Activated CD4-positive, CD25-positive, alpha-beta regulatory T cell treated with anti-CD3 and anti-CD28 coated beads, Interleukin-2, amount 50 U/mL, for 16 hours (primary cell): ENCODE measurements at places on chromosomes 4 and X.

DNA sequence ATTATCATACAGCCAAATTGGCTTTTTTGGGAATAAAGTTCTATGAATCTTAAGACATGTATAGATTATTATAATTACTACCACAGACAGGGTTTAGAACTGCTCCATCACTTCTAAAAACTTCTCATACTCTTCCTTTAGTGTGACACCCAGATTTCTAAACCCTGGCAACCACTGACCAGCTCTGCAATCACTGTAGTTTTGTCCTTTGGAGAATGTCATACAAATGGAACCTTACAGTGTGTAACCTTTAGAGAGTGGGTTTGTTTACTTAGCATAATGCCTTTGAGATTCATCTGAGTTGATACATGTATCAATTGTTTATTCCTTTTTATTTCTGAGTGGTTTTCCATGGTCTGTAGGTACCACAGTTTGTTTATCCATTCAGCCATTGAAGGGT, 95.0 kb downstream of the TMEM164 start:
- DNase-seq: no peak

- no peak for DNase-seq
These were observed 22.4 kb upstream of the MAGEA8 start for GRCh38 chrX:149858592-149858991.

DNA sequence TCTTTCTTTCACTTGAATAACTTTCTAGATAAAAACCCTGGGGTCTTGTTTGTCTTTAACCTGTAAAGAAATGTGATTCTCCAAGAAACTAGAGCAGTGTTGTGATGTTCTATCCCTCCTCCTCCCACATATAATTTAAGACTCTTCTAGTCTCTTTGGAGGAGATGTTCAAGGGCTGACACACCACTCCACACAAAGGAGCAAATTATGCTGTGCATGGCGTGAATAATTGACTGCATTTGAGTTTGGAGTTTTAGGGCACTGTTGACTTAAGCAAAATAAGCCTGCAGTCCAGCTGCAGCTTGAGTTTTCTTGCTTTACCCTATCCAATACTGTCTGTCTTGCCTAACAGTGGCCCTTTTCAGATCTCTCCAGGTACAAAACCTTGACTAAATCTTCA, 119.7 kb downstream of the CHRDL1 start:
- no peak for DNase-seq

DNA sequence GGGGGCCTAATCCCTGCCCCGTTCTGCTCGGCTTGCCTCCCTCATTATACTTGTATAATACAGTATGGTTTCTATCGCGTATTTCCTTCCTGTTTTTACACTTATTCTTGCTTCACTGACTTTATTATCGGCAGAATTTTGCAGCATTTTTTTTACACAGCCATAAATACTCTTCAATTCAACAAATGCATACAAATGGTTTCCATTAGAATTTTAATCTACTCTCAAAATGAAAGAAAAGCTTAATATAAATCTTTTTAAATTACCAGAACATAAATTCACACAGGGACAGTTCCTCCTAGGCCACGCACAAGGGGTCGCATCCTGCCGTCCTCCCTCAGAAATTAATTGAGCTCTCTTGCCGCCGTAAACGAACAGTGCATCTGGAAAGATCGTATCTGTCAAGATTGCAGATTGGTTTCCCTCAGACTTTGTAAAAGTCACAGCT, 42.9 kb downstream of the DCTD start:
- no peak for DNase-seq

DNA sequence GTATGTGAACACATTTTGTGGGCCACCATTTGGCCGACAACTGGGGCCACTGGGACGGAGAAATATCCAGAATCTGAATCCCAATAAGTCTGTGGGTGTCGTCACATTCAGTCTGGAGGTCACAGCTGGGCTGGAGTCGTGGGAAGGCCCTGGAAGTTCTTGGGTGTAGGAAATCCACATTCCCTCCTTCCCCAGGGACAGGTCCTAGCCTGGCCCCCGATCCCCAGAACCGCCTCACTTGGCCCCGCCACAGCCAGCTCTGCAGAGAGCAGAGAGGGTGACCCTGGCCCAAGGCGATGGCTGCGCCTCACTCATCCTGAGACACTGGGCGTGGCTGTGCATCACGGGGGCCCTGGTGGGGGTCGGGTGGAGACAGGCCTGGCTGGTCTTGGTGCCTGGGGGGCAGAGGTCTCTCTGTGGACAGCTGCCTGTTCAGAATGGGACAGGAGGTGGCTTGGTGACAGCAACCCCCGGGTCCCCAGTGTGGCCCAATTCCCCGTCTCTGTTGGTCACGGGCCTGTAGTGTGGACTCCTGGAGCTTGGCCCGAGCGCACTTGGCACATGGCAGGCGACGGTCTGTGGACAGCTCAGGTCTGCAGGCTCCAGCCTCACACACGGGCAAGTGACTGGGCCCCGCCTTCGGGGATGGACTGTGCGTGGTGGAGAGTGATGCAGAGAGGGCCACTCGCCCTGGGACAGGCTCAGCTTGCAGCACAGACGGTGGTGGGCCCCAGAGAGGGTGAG, 16.4 kb downstream of the DOK7 start:
- DNase-seq: no peak

DNA sequence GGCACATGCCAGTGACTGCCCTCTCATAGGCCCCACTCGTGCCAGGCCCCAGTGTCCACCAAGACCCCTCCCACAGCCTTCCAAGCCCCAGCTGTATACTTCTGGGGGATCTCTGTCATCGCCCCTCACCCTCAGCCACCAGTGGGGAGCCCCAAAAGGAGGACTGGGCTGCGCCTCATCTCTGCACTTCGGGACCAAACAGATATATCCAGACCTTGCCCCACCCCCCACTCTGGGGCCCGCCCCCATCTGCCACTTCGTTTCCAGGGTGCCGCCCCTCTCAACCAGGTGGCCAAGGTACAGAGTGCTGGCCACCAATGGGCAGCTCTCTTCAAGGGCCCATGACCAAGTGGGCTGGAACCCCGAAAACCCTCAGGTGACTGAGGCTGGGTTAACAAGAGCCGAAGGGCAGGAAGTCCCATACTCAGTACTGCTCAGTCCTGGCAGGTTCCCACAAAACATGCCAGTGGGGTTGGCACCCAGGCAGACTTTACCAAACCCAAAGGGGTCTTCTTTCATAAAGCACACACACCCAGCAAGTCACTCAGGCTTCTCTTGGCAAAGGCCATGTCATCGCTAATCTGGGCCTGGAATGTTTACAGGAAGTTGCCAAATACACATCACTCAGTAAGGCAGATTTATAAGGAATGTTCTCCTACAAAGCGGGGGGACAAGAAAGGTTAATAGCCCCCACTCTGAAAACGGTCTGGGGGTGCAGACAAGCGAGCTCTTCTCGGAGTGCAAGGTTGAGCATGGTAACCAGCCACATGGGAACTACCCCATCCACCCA, 4.4 kb downstream of the ZFYVE28 start:
- no peak for DNase-seq

DNA sequence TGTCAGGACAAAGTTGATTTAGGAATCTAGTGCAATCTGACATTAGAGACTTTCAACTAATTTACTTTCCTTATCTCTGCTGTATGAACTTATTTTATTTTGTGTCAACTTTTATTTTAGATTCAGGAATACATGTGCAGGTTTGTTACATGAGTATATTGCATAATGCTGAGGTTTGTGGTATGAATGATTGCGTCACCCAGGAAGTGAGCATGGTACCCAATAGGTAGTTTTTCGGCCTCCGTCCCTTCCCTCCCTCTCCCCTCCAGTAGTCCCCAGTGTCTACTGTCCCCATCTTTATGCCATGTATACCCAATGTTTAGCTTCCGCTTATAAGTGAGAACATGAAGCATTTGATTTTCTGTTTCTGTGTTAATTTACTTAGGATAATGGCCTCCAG, 68.7 kb upstream of the TEX13D start:
- no peak for DNase-seq

- DNase-seq: no peak
These were observed 521.9 kb downstream of the FAT4 start for GRCh38 chr4:125836597-125837195.

DNA sequence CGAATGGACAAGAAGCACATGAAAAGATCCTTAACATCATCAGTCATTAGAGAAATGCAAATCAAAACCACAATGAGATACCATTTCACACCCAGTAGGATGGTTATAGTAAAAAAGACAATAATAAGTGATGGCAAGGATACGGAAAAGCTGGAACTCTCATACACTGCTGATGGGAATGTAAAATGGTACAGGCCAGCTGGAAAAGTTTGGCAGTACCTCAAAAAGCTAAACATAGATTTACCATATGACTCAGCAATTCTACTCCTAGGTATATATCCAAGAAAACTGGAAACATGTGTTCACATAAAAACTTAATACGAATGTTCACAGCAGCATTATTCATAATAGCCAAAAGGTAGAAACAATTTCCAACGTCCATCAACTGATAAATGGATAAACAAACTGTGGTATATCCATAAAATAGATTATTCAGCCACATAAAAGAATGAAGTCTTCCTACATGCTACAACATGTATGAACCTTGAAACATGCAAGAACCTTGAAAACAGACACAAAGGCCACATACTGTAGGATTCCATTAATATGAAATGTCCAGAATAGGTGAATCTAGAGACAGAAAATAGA, 11.9 kb downstream of the RPS6KA3 start:
- no peak for DNase-seq

DNA sequence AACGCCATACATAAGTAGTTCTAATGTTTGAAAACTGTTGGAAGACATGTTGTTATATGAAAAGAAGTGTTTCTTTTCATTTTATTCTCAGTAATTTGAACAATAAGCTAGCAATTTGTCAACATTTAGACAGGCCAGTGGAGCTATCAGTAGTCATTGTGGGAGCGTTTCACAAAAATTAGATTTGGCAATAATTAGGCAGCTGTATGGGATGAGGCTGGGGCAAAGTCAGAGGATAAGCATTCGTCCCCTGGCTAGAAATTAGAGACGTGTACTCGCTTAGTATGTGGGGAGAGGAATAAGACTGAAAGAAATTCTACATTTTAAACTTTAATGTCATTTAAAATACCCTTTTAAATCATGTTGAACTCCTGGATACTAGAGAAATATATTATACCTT, 70.6 kb downstream of the TMEM144 start:
- no peak for DNase-seq

DNA sequence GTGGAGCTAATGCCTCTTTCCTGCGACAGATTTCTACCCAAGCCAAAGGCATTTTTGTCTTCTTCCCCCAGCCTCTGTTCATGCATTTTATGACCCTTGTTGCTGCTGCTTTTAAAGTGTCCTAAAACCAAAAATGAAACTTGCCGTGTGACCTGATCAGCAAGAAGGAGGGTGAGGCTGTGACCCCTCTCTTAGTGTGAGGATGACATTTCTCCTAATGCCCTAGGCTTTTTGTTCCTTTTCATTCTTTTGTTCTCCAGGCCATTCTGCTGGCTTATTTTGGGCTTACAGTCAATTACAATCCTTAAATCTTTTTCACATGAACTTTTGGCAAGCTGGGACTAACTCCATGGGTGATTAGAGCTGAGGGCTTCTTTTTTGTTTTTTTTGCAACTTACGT, 34.4 kb downstream of the PTTG2 start:
- no peak for DNase-seq

- DNase-seq: no peak
These were observed 45.6 kb downstream of the EPHA5 start for GRCh38 chr4:65624651-65625050.

- no peak for DNase-seq
These were observed 73.8 kb downstream of the PAQR3 start for GRCh38 chr4:78865451-78865850.

- DNase-seq: no peak
These were observed 121.3 kb upstream of the S100G start for GRCh38 chrX:16528620-16529019.

- DNase-seq: no peak
These were observed 168.0 kb downstream of the CDS1 start for GRCh38 chr4:84750960-84751283.

DNA sequence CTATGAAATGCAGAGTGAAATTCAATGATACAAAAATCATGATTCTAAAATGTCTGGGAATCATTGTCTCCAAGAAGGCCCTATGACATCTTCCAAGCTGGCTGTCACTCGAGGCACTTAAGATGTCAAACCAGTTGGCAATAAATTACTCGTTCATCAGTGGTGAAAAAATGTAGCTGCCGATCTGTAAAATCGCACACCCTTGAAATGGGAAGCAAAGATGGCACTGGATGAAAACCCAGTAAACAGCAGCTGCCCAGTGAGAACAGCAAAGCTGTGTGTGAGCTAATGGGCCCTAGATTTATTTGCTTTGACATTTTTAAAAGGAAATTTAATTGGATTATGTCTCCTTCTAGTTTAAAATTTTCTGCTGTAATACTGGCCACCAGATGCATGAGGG, 181.9 kb upstream of the NDP start:
- no peak for DNase-seq

DNA sequence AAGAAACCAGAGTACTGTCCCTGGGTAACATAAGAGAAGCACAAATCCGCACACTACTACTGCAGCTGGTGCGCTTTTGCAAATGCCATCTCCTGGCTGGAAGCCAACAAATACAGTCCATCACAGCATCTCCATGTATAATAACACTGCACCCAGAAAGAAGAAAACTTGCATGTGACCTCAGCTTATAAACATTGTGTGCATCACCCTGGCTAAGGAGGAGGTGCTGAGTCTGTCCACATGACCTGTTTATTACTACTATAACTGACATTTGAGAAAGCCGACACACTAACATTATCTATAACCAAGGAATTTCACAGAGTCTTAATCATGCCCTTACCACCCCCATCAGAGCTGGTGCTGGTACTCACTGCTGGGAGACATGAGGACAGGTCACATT, 516.8 kb downstream of the CFAP47 start:
- DNase-seq: no peak

DNA sequence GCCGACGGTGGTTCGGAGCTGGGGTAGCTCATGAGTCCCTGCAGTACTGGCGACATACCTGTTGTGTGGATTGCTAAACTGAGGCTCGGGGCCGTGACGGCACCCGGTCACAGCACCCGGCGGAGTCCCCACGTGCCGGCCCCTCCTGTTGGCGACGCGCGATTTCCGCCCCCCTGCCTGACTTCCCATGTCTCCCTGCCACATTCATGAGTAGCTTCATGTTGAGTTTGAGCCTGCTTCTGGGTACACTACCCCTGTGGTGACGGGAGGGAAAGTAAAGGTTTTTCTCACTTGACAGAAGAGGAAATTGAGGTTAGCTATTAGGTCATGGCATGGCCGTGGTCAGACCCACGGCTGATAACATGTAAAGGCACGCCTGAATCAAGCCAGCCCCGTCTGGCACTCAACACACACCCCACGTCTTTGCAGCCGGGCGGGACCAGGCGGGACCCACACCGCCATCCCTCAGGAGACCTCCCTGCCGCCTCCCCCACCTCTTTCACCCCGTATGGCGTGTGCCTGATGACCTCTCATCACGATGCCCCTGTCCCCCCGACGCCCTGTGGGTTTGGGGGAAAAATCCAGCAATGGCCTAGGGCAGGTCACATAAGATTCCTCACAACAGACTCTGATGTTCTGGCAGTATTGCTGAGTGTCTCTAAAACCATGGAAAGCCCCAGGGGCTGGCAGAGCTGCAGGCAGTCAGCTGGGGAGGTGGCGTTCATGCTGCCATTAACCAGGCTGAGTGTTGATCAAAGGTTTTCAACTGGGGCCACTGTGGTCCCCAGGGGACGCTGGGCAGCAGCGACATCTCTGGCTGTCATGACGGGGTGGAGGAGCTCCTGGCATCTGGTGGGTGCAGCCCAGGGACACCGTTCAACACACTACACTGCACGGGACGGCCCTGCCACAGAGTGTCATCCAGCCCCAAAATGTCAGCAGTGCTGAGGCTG, 29.2 kb downstream of the P2RY8 start:
- DNase-seq: no peak

GRCh38 chrX:110966839-110967238, 129.2 kb upstream of the PAK3 start:
- no peak for DNase-seq
